ENCODE measurements at places on chromosomes 12 and 14. TPM values are rescaled to one million over a fixed set of nuclear protein-coding genes. Genes with fewer than 3 reads are reported as not detected.
A peak's percentile ranks its signal among the peaks of the same experiment; 100 is the strongest.

The NINJ2 gene
- 0.07 TPM for polyA plus RNA-seq

The PDE6H gene
- not detected for polyA plus RNA-seq

The SLC10A1 gene
- polyA plus RNA-seq, result not detected

The SSPN gene
- 5.9 TPM for polyA plus RNA-seq

DNA sequence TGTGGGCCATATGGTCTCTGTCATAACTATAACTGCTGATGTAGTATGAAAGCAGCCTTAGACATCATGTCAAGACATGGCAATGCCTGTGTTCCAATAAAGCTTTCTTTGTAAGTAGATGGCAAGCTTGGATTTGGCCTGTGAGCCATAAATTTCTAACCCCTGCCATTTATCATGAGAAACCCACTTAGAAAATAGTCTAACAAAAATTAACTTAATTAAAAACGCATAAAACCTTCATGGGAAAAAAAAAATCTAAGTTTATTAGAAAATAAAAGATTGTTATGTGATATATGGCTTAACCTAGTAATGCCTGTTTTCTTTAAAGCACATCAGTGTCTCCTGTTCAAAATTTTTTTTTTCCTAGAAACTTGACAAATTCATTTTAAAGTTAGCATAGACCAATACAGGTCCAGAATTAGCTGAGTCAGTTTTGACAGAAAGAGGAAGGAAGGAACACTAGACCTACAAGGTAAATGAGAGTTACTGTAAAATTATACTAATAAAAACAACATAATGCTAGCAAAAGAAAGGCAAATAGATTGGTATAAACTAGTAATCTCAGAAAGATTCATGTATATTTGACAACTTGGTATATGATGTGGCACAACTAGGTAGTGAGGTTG lies 68.2 kb downstream of the USP15 start:
- DNase-seq, result peak; percentile 1
- no peak overlapping the region for H3K4me3 ChIP-seq
- no peak overlapping the region for H3K27ac ChIP-seq
- peaks cover 34% of the 10 kb centered on the region for H3K36me3 ChIP-seq
- H3K4me1 ChIP-seq, result peaks cover 4% of the 10 kb centered on the region
- H3K27me3 ChIP-seq, result no peaks in the 10 kb centered on the region

- no peak overlapping the region for H3K4me3 ChIP-seq
- no peak for DNase-seq
- no peaks in the 10 kb centered on the region for H3K36me3 ChIP-seq
- H3K27me3 ChIP-seq, result no peaks in the 10 kb centered on the region
Measured at GRCh38 chr12:27190761-27191160, 53.3 kb upstream of the STK38L start.

DNA sequence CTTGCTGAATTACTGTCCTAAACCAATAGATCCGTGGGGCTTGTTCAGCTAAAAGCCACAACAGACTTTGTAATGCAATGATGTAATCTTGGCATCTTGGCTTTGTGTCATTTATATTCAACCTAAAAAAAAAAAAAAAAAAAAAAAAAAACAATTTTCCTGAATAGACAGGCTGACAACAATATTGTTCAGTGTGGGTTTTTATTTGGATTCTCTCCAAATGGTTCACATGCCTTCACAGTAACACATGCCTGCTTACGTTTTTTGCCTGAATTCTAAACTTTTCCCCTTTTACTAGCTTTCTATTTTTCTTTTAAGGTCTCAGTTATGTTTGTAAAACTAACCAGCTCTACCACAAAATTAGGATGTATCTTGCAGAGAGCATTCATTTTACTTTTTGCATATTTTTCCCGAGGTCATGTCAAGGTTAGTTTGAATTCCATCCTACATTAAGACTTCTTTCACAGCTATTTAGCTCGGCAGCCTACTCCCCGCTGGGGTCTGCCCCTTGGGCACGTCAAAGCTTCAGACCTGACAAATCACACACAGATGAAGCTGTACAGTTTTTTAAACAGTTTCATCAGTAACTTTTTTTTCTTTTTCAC lies 213.7 kb upstream of the NPAS3 start:
- DNase-seq, result no peak
- H3K4me3 ChIP-seq, result peak overlapping the region; percentile 12
- H3K27me3 ChIP-seq, result no peaks in the 10 kb centered on the region
- H3K4me1 ChIP-seq, result no peaks in the 10 kb centered on the region
- peak overlapping the region; percentile 75 for H3K27ac ChIP-seq

GRCh38 chr14:103259801-103260628 lies 74.0 kb upstream of the EIF5 start:
- no peaks in the 10 kb centered on the region for H3K27me3 ChIP-seq
- H3K27ac ChIP-seq, result peak overlapping the region; percentile 69
- no peaks in the 10 kb centered on the region for H3K36me3 ChIP-seq
- H3K4me3 ChIP-seq, result peak overlapping the region; percentile 51
- peak; percentile 48 for DNase-seq

DNA sequence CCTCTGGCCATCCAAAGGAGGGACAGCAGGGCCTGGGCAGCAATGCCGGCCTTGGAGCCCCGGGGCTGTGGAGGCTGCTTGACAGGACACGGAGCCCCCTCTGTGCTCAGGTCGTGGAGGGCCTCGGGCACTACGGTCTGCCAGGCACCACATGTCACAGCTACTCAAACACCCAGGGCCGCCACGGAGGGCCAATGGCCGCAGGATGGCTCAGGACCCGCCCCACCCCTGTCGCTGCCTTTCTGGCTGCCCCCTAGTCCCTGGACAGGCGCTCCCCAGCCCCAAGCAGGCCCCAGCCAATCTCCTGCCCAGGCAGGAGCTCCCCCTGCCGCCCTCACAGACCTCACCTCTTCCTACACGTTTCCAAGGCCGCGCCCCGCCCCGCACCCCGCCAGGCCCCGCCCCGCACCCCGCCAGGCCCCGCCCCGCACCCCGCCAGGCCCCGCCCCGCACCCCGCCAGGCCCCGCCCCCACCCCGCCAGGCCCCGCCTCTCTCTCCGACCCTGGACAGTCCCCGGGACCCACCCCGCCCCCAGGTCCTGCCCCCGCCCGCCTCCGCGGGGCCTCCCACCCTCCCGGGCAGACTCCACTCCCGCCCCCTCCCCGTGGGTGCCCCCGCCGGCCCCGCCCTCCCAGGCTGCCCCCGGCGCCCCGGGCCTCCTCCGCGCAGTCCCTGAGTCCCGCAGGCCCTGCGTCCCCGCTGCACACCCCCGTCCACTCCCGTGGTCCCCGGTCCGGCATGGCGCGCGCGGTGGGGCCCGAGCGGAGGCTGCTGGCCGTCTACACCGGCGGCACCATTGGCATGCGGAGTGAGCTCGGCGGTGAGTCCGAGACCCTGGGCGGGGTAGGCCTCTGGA lies at the start of gene ASPG:
Gene ASPG, plus strand, starts transcription at position 669 of the 857 bp plus-strand sequence. Its CDS starts 71 bp downstream, at position 740.
- no peak within 1 kb of the TSS for H3K27ac ChIP-seq
- peaks cover 21% of the 10 kb centered on the region for H3K4me1 ChIP-seq
- H3K36me3 ChIP-seq, result no peaks in the 10 kb centered on the region
- no peak within 1 kb of the TSS for H3K4me3 ChIP-seq
- no peaks in the 10 kb centered on the region for H3K27me3 ChIP-seq
- DNase-seq, result peak; percentile 50

DNA sequence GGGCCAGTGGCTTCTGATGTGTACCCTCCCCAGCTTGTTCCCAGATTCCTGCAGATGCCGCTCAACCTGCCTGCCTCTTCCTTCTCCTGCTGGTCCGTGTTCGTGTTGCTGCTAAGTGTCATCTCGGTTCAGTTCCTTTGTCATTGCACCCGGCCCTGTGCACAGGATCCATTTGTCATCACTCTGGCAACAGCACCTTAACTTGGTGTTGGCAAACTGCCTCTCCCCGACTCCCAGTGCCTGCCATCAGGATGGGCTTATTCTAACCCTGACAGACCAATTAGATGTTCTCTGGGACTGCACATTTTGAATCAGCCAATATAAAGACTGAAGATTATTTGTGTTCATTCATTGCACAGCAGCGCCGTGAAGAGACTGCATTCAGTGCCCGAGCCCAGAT lies 73.3 kb downstream of the CCDC92 start:
- H3K4me1 ChIP-seq, result no peaks in the 10 kb centered on the region
- no peaks in the 10 kb centered on the region for H3K36me3 ChIP-seq
- no peak overlapping the region for H3K27ac ChIP-seq

DNA sequence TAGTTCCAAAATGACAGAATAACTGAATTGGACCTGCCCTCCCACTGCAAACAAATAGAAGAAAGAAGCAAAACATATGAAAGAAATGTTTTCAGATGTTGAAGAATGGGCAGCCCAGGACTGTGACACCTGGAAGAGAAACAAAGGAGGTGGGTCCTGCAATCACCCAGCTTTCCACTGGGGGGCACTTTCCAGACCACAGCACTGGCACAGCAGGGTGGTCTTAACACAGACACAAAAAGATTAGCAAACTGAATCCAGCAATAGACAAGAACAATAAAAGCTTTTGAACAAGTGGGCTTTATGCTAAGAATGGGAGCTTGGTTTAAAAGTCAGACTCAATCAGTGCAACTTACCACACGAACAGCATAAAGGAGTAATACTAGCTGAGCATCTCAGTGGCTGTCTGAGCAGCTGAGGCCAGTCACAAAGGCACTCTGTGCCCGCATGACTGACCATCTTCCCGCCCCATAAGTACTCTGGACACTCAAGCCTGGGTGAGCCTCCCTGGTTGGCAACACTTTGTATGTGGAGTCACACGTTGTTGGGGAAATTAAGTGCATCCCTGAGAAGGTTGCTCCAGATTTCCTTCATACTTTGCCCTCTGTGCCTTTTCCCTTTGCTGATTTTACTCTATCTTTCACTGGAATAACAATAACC lies 27.7 kb downstream of the JKAMP start:
- peaks cover 2% of the 10 kb centered on the region for H3K4me1 ChIP-seq
- DNase-seq, result peak; percentile 61
- no peak overlapping the region for H3K27ac ChIP-seq
- H3K27me3 ChIP-seq, result no peaks in the 10 kb centered on the region
- H3K4me3 ChIP-seq, result no peak overlapping the region

DNA sequence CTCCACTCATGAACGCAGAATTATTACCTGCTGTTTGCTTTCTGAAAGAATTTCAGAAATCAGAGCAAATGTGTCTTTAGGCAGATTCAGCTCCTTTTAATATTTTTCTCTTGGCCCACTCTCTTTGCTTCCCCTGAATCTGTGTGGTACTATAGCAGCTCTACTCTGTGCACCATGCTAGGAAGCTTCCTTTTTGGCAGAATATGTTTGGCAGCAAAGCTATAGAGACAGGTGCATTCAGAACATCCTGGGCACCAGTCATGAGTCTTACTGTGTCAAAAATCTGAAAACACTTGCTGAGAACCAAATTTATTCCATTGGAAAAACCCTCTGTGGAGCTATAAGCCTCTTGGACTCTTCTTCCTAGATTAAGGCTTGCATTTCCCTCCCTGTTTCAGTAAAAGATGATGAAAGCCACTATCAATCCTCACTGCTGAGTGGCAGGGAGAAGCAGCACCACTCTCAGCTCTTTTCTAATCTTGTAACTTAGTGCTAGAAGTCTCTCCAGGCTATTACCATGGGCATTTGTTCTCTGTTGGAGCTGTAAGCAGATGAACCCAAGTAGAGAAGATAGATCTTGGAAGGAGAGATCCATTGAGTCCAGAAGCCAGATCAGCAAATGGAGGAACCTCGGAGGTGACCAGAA lies 18.2 kb downstream of the CIPC start:
- H3K27ac ChIP-seq, result no peak overlapping the region
- DNase-seq, result no peak
- peaks cover 48% of the 10 kb centered on the region for H3K36me3 ChIP-seq

DNA sequence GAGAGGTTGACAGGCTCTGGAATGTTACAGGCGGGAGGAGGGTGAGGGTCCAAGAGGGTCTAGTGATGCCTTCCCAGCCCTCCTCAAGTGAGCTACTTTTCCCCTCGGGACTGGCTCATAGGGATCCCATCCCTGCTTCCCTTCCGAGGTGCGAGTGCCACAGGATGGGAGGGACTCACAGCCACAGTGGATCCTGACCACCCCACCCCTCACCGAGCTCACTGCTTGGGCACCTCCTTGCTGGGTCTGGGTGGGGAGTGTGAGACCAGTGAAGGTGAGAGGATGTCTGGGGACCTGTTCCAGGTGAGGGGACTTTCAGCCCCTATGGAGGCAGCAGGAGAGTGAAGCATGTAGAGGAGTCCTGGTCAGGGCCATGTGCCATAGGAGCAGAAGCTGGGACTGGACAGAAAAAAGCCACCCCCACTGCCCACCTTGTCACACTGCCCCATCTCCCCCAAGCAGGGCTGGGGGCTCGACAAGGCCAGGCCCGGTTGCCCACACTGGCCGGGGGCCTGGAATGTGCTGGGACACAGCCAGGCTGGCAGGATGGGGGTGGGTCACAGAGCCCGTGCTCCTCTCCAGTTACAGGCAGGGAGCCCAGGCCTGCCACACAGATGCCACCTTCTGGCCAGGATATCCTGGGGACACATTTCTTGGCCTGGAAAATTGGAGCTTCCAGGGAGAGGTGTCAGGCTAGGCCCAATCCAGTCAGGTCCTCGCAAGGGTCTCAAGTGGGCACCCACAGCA lies 1.7 kb upstream of the TNS2 start:
- peaks cover 71% of the 10 kb centered on the region for H3K4me1 ChIP-seq
- H3K36me3 ChIP-seq, result no peaks in the 10 kb centered on the region
- peak; percentile 76 for DNase-seq
- H3K4me3 ChIP-seq, result peak overlapping the region; percentile 75
- H3K27ac ChIP-seq, result peak overlapping the region; percentile 98

DNA sequence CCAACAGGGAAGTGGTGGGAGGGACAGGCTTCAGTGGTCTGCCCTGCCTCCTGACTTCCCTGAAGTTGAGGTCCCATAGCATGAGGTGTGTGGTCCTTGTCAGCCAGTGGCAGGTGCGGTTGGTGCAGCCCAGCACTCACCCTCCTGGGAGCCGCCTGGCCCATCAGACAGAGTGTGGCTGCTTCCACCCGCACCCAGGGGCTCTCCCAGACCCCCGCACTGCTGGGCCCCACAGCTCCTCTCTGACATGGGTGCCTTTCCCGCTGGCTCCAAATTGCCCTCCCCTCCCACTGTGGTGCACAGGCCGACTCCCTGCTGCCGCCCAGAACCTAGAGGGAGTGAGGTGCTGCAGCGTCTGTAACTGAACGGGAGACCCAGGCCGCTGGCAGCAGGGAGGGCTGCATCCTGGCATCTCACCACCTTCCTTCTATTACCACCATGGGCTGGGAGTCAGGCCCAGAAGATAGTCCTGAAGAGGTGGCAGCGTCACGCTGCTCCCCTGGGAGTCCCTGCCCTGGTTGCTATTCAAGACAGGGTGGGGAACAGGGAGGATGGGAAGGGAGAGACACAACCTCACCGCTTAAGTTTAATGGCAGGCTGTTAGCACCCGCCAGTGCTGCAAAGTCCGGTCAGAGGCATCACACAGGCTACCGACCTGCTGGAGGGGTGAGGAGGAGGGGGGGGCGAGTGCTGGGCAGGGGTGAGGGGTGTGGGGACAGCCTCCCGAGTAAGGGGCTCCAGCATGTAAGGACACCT lies 180.6 kb upstream of the PRMT8 start:
- no peaks in the 10 kb centered on the region for H3K27me3 ChIP-seq
- H3K4me1 ChIP-seq, result no peaks in the 10 kb centered on the region
- no peak overlapping the region for H3K4me3 ChIP-seq
- H3K36me3 ChIP-seq, result no peaks in the 10 kb centered on the region
- DNase-seq, result no peak

DNA sequence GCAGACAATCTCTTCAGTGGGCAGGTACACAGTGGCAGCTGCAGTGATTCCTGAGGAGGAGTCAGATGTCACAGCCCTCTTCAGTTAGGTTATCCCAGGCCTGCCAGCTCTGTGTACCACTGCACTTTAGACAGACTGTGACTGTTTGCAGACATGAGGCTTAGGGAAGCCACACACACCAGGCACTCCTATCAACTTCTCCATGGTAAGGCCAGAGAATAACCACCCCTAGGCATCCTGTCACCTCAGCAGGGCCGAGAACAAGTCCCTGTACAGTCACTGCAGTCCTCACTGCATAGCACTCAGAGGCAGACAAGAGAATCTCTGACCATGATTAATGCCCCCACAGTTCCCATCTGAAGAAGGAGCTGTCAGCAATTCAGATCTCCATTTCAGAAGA lies 296.5 kb downstream of the GALC start:
- no peak overlapping the region for H3K27ac ChIP-seq
- no peak overlapping the region for H3K4me3 ChIP-seq
- no peaks in the 10 kb centered on the region for H3K27me3 ChIP-seq
- H3K4me1 ChIP-seq, result no peaks in the 10 kb centered on the region
- DNase-seq, result no peak

Data from SK-N-SH (cell line).